ENCODE measurements at places on chromosomes 12 and 14.

- DNase-seq = no peak
Observed at GRCh38 chr14:61334197-61334701, 12.9 kb downstream of the PRKCH start.

DNA sequence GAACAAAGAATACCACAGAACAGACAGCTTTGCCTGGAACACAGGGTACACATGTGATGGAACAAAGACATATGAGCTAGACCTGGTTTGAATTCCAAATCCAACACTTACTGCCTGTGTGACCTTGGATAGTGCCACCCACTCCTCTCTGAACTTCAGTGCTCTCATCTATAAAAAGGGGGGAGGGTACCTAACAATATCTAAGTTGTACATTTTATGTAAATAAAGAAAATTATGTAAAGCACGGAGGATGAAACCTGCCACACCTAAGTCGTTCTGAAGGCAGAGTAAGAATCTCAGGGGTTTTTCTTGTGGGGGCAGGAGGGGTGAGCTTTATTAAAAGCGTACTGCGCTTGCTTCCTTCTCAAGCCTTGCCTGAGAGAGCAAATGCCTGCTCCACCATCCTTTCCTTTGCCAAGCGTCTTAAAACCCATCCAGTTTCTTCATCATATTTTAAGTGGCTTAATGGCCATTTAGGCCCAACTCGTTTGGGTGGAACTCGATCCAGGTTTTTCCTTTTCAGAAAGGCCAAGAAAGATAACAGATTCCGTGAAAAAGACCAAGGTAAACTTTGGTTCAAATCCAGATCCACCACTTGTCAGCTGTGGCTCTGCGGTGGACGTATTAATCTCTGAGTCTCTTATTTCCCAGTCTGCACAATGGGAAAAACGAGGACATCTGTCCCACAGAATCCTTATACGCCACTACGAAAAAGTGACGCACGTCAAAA is 946 bp downstream of the DDX24 start:
- no peak for DNase-seq

DNA sequence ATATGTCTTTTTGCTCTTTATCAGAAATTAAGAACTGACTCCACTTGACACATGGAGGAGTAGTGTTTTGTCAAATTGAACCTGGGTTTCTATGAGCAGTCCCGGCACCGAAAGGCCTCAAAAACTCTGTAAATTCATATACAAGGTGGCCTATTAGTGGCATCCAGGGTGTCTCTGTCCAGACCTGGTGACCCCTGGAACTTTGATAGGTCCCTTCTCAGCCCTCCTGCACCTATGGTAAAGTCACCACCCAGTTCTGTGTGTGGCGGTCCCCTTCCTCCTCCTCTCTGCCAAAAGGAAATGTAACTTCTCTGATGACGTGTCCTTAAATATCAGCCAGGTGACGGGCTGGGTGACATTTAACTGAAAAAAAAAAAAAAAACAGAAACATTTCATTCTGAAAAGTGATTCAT is 204.0 kb upstream of the FOXN3 start:
- no peak for DNase-seq

DNA sequence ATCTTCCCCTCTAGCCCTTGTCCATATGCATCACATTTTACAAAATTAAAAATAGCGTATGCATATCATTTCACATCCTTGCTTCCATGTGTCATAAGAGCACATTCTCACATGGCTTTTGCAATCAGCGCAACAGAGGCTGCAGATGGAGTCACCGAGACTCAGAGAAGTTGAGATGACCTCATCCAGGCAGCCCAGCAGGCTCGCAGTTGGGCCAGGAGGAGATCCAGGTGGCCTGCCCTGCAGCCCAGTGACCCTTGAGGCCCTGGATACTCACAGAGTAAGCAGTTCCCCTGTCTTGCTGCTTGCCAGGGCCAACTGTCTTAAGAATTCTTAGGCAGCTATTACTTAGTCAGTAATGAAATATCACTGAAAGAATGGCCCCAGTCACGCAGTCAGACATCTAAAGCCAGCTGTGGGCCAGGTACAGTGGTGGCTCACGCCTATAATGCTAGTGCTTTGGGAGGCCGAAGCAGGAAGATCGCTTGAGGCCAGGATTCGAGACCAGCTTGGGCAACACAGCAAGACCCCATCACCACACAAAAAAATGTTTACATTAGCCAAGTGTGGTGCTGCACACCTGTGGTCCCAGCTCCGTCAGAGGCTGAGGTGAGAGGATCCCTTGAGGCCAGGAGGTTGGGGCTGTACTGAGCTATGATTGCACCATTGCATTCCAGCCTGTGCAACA is 9.1 kb downstream of the CAMKK2 start:
- DNase-seq = no peak

- DNase-seq = no peak
Observed at GRCh38 chr14:73149753-73150152, 13.4 kb downstream of the PSEN1 start.

GRCh38 chr12:32367381-32367780 is 32.0 kb upstream of the FGD4 start:
- DNase-seq = no peak

DNA sequence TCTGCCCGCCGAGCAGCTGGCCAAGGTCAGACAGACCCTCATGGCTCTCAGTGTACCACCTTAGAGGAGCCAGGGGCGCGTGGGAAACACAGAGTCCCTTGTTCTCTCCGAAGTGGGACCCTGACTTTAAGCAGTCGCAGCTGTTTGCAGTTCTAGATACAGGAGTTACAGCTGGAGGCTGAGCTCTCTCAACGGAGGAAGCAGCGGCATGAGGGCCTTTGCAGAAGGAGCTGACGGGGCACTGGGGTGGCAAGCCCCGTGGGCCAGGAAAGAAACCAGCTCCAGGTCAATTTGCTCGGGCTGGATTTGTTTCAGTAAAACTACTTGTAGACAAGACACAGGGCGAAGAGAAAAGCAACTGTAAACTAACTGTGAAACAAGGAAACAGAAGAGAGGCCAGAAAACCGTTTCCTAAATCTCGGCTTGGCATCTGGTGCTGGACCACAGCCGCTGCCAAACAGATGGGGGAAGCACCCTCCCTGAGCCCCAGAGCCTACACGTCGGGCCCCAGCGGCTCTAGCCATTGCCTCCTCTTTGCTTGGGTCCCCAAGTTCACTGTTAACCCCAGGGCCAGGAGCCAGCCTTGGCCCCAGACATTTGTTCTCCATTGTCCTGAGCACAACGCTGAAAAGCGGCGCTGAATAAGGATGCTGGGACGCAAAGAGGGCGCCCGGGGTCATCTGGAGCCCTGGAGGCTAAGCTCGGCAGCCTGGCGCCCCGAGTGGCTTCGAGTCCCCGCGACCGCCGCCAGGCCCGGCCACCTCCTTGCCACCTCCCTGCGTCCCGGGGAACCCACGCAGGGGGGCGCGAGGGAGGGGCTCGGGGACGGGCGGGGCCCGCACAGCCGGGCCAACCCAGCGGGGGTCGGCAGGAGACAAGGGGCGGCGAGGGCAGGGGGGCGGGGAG is 914 bp upstream of the PACS2 start:
- DNase-seq = no peak

DNA sequence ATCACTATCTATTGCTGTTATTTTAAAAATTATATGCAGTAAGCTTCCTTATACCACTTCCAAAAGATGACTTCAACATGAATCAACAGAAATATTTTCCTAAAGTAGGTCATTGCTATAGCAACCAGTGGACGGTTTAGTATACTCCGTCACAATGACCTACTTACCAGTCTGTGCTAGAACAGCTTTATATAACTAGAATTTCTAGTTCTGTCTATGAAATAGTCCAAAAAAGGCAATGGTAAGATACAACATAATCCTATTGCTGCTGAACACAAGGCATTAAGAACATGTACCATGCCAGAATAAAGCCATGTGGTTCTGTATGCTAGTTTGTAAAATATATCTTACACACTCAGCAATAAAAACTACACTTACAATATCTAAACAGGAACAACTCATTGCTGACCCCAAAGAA is 40.7 kb upstream of the MTERF2 start:
- DNase-seq = peak; percentile 32

- DNase-seq = no peak
Observed at GRCh38 chr12:132565365-132565764, 45.0 kb downstream of the LRCOL1 start.

GRCh38 chr12:54301428-54302048 is 723 bp upstream of the NFE2 start:
- DNase-seq = no peak

DNA sequence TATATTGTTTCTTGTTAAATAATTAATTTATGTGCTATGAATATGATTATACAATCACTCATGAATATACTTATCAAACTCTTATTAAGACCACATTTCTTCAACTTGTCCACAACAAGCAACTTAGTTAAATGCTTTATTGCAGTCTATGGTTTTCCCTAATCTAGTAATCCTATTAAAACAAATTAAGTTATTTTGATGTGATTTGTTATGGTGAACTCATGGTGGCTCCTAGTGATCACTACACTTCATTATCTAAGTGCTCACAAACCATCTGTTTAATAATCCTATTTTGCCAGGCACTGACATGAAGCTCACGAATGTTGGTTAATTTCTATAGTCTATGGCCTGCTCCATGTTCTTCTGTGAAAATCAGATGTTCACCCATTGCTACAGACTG is 42.9 kb downstream of the INSM2 start:
- DNase-seq = no peak

GRCh38 chr12:68568922-68569569 is 41.7 kb upstream of the RAP1B start:
- DNase-seq = no peak

DNA sequence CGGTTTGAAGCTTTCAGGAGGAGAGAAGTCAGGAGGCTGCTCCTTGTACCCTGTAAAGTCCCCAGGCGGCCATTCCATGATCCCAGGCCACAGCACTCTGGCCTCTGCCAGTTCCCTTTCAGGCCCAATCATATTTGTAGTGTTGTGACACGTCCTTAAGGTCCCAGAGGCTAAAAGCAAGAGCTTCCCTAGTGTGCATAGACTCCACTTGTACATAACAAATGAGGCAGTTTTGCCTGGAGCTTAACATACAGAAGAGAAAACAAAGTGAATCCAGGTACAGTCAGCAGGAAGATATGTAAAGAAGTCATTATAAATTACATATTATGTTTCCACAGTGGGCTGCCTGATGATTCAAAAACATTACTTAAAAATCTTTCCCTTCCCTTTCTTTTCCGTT is 81.1 kb upstream of the RPH3A start:
- DNase-seq = no peak

- no peak for DNase-seq
Observed at GRCh38 chr12:84637926-84638325, 274.7 kb downstream of the SLC6A15 start.

GRCh38 chr14:61769893-61770292 is 7.7 kb downstream of the SNAPC1 start:
- no peak for DNase-seq

DNA sequence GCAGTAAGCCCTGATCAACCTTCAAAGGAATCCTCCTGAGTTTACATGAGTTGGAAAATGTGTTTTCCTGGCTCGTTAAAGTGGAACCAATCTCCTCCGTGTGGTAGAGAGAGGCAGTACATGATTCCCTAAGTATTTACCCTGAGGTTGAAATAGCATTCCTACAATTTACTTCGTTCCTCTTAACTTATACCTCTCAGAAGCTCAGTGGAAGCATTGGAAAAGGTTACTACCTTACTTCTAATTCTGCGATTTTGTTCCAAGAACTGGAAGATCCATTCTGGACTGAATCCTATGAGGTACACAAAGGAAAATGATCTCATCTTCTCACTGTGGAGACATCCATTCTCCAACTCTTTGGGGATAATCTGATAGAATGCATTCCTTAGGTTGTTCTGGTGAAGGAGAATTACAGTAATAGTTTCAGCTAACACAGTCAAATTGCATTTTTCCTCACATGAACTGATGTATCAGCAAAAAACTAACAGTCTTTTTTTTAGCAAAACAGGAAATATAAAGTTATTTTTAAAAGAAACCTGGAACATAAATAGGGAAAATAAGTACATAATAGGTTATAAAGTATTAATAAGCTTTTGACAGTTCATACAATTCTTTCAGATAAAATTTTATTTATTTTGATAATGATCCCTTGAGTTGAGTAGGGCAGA is 475.6 kb downstream of the PDZRN4 start:
- peak; percentile 4 for DNase-seq

DNA sequence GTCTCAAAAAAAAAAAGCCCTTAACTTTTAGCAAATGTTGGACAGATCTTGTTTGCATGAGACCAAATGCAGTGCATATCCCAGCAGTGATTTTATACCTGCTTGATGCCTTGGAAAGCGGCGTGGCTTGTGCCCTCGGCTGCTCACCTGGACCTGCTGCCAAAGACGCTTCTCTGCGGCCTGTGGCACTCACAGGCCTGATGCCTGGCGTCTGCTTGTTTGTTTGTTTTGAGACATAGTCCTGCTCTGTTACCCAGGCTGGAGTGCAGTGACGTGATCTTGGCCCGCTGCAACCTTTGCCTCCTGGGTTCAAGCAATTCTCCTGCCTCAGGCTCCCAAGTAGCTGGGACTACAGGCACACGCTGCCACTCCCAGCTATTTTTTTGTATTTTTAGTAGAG is 5.2 kb downstream of the PGAM5 start:
- DNase-seq = no peak

DNA sequence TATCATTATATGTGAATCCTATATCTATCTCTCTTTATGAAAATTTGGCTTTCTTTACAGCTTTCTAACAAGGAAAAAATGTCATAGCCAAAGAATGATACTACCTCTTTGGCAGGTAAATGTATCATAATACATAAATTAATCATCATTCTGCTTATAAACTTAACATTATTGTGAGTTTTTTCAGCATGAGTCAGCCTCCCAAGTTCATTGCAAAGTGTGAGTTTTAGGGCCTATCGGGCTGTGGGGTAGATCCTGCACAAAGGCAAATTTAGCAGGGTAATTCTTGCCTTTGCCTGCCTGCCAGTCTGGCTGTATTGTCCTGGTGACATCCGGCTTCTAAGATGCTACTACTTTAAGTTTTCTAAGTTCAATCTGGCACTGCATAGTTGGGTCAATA is 412.6 kb downstream of the MDGA2 start:
- DNase-seq = no peak

DNA sequence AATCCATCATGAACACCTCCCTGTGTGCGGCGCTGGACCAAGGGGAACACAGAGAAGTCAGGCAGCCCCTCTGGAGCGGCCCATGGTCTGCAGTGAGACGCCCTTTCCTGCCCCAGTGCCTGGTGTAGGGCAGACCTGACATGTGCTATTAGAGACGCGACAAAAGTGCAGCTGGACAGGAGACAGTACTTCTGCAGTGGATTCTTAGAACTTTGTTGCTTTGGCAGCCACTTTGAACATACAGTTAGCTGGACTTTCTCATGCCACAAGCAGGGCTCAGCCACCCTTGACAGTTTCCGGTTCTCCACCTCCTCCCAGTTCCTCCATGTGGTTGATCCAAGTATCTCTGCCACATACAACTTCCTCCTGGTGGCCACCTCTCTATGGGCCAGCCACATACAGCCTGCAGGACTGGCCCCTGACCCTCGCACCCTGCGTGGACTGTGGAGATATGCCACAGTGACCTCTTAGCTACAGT is 45.9 kb downstream of the LGMN start:
- DNase-seq = no peak

Measured in SHP77 treated with DMSO at 0.1 percent for 48 hours (cell line).